CD8-positive, alpha-beta memory T cell (primary cell): ENCODE measurements at places on chromosomes 1 and 21.

DNA sequence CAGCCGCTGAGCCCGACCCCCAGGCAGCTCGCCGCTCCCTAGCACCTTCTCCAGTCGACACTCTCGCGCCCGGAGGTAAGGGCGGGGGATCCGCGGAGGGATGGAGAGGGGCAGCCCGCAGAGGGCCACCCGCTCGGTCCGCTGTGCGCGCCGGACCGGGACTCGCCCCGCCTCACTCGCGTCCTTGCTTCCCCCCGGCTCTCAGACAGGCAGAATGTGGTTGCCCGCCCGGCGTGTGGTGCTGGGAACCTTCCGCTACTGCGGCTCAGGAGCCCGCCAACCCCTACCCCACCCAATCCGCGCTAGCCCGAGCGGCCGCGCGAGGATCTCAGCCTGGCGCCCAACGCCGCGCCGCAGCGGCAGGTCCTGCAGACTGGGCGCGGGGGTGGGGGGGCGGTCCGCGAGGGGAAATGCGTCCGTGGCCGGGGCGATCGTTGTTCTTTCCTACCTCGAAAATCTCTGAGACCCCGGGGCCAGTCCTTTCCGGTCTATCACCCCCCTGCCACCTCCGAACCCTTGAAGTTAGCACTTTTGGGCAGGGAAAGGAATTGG lies 404 bp downstream of the LRRC8C start:
- peak; percentile 55 for DNase-seq

GRCh38 chr21:43269440-43269839 lies 100.6 kb downstream of the CRYAA start:
- peak; percentile 24 for DNase-seq

- no peak for DNase-seq
These were observed 44.2 kb upstream of the EXOSC10 start for GRCh38 chr1:11143907-11144306.

DNA sequence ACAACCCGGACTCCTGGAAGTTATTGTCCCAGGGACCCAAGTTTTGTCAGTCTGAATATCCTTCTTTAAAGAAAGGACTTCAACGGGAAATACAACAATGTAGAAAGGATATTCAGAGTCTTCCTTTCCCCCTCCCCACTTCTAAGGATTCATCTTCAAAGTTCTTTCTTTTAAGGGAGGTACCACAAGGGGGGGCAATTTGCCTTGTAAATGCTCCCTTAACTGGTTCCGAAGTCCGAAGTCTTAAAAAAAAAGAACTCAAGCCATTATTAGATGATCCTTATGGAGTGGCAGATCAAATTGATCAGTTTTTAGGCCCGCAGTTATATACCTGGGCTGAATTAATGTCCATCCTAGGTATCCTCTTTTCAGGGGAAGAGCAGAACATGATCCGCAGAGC lies 47.0 kb downstream of the SERINC2 start:
- no peak for DNase-seq

GRCh38 chr1:68201546-68202238 lies 30.6 kb downstream of the WLS start:
- no peak for DNase-seq

DNA sequence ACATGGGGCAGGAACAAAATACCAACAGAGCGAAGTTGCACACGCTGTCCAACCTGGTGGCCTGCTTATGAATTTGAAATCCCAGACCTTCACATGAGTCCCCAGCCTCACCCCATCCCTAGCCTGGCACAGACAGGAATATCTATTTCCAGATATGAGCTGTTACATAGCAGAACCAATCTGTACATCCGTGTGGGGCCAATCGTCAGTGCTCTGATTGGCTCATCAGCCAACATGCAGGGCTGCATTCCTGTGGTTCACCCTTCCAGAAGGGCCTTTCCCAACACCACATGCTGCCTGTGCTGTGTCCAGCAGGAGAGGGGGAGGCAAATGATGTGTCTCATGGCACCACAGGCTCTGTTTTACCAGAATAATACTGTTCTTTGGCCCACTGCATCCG lies 31.3 kb downstream of the CCN1 start:
- no peak for DNase-seq
